Stromal cell of bone marrow (primary cell): ENCODE measurements at places on chromosomes 4 and X.

GRCh38 chr4:75470738-75471137 lies 43.5 kb downstream of the RCHY1 start:
- no peak for DNase-seq

GRCh38 chr4:73653695-73654106 lies 33.5 kb upstream of the RASSF6 start:
- no peak for DNase-seq

DNA sequence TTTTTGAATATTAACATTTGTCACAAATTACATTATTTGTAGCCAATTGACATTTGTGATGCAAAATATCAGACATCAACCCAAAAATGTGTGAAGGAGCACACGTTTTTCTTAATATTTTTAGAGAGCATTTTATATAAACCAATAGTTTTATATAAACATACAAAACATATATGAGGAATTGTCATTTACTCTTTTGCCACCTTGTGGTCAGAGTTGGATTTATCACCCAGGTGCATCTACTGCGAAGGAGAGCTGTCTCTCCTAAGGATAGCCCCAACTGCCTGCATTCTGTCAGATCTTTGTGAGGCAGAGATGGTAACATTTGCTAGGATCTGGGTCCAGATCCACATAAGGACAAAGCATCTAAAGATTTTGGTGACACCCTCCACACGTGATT lies 2.5 kb upstream of the USP27X start:
- DNase-seq: no peak

DNA sequence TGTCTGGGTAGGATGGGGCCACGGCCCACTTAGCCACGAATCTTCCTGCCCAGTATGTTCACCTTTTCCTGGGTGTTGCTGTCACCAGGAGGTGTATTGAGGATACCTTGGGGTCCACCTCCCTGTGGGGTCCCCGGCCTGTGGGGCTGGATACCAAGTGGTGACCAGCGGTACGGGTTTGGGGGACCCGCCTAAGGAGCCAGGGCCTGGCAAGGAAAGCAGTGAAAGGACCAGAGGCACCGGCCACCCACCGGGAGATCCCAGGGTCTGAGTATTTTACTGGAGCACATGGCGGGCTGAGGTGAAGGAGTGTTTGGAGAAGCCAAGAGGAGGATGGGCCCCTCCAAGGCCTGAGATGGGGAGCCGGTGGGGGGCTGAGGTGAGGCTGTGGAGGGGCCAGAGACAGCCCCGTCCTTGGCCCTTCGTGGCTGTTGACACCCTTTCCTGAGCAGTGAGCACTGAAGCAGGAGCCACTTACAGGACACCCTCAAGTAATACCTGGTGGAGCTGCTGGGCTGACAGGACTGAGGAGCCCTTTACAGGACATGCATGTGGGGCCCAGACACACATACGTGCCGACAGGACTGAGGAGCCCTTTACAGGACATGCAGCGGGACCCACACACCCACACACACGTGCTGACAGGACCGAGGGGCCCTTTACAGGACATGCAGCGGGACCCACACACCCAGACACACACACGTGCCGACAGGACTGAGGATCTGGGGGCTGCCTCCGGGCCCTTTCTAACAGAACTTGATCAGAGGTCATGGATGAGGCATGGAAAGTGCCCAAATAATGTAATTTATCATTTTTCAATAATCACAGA lies 38.4 kb downstream of the TMEM271 start:
- DNase-seq: no peak

DNA sequence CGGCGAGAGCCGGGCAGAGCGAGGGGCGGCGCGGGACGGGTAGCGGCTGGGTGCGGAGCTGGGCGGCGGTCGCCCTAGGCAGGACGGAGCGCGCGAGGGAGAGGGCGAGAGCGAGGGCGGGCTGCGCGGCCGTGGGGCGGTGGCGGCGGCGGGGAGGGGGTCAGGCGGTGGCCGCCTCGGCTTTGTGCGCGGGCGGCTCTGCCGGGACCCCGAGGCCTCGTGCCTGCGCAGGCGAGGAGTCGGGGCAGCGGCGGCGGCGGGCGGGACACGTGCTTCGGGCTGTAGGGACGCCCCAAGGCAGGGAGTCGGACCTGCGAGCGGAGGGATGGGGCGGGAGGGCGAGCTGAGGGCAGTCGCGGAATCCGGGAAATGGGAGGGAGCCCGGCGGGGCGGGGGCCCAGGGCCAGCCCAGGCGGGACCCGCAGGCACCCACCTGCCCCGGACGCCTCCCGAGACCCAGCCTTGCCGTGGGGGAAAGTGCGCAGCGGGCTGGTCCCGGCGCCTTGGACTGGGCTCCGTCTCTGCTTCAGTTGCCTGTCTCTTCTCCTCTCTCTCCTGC lies 465 bp downstream of the BMPR1B start:
- DNase-seq: peak; percentile 24

DNA sequence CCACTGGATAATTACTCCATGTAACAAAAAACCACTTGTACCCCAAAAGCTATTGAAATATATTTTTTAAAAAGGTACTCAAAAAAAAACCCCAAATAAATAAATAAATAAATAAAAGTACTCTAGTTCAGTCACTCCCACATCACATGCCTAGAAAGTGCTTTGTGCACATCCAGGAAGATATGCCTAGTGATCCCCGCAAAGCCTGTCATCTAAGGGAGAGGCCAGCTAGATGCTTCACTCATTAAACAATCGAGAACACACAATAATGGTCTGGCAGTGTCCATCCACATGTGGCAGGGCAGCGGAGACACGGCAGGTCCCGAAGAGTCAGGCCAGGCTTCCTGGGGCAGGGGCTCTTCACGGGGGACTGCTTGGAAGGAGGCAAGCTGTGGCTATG lies 47.6 kb downstream of the RAB33B start:
- DNase-seq: no peak

- no peak for DNase-seq
These were observed 17.3 kb downstream of the CLCN4 start for GRCh38 chrX:10174051-10174450.

DNA sequence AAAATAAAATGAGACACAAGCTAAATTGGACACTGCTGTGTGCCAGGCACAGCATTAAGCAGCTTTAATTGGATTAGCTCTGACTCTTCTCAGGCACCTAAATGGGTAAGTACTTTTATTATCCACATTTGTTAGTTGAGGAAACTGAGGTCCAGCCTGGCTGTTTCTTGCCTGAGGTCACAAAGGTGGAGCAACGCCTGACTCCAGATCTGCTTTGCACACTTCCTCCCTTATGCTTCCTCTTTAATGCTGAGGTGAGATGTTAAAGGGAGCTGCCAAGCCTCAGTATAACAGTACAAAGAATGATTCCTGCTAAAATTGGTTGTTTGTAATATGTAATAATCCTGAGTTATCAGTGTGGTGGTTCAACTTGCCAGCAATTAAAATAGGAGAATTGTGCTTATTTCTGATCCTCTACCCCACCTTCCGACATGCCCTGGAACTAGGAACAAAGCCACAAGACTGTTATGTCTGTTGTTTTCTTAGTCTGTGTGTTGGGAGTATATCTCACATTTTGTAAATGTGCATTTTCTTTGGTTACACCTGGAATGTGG lies 74.4 kb downstream of the AFF1 start:
- DNase-seq: no peak

GRCh38 chr4:142607976-142608375 lies 238.1 kb downstream of the INPP4B start:
- no peak for DNase-seq

GRCh38 chrX:12984603-12985319 lies 9.9 kb downstream of the TMSB4X start:
- DNase-seq: no peak

GRCh38 chr4:29817961-29818360 lies 902.2 kb upstream of the PCDH7 start:
- DNase-seq: no peak

DNA sequence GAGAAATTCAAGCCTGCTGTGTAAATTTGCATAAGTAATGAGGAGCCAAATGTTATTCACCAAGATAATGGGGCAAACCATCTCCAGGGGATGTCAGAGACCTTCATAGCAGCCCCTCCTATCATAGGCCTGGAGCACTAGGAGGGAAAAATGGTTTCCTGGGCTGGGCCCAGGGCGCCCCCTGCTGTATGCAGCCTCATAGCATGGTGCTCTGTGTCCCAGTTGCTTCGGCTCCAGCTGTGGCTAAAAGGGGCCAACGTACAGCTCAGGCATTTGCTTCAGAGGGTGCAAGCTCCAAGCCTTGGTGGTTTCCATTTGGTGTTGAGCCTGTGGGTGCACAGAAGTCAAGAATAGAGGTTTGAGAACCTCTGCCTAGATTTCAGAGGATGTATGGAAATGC lies 859.3 kb downstream of the RPA4 start:
- DNase-seq: no peak

- DNase-seq: no peak
These were observed 85.7 kb downstream of the F11 start for GRCh38 chr4:186351668-186352194.

DNA sequence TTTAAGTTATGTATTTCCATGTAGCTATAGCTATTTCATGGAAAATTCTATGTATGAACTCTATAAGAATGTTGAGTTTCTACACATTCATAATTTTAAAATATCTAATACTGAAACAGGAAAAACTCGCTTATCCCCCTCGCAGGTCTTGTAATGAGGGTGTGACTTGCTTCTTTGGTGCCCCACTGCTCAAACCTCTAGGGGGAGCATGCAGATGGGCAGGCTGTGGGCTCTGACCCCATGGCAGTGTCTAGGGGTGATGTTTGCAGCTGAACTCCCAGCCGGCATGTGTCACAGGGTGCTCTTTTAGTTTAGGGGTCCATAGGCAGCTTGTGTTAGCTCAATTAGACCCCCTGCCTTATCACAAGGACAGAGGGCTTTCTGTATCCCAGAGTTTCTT lies 1825.7 kb upstream of the ADGRL3 start:
- DNase-seq: no peak

GRCh38 chr4:109658871-109659410 lies 44.3 kb downstream of the CASP6 start:
- no peak for DNase-seq

GRCh38 chr4:120977435-120977997 lies 55.0 kb upstream of the PRDM5 start:
- DNase-seq: peak; percentile 47

GRCh38 chrX:101260435-101260834 lies 30.7 kb downstream of the TAF7L start:
- DNase-seq: no peak

DNA sequence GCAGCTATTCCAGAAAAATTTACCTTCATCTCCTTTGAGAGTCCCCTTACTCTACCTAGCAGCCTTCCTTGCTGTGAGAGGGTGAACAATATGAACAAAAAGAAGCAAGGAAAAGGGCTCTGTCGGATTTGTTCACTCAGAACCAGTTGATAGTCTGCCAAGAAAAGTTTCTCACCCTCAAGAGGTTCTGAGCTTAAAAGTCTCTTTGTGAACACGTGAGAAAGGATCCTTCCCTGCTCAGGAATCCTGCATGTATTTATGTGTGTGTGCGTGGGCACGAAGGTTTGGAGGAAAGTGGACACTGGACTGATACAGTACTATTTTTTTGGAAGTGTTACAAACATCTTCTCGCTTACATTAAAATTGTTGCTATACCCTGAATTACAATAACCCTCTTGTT lies 178.6 kb upstream of the JADE1 start:
- no peak for DNase-seq
